ENCODE measurements at places on chromosomes 3 and 15.

GRCh38 chr15:83039206-83039605, 27.8 kb upstream of the C15orf40 start:
- DNase-seq, result no peak

GRCh38 chr15:34055868-34056595, 17.0 kb upstream of the AVEN start:
- DNase-seq, result no peak

DNA sequence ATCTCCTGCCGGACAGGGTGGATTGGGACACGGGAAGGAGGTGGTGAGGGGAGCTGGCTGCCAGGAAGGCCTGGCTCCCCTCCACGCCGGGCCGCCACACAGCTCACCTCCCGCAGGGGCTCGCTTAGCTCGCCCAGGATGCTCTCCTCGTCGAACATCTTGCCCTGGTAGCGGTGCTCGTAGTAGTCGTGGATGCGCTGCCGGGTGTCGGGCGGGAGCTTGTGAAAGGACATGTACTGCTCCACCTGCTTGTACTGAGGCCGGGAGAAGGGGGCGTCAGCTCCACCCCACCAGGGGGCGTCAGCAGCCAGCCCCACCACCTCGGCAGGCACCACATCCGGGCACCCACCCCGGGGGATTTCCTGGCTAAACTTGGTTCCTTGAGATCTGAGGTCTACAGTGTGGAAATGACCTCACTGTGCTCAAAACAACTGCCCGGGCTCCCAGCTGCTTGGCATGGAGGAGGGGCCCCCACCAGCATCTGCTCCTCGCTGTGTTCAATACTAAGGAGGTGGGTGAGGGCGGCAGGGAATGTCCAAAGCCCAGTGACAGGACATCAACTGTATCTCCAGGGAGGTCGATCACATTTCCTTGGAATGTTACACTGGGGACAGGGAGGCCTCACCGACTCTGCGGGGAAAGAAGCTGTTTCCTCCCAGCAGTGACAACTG, 43.4 kb downstream of the HCN4 start:
- no peak for DNase-seq

- DNase-seq, result peak; percentile 35
Observed at GRCh38 chr3:132228923-132229322, 88.3 kb upstream of the ACP3 start.

GRCh38 chr3:50536471-50537180, 30.9 kb downstream of the C3orf18 start:
- DNase-seq, result no peak

- DNase-seq, result peak; percentile 98
Observed at GRCh38 chr3:120908030-120908794, at the start of gene STXBP5L. TSS of gene STXBP5L (plus strand) at chr3:120908205. CDS start at chr3:120909579, 1,374 bp downstream.

DNA sequence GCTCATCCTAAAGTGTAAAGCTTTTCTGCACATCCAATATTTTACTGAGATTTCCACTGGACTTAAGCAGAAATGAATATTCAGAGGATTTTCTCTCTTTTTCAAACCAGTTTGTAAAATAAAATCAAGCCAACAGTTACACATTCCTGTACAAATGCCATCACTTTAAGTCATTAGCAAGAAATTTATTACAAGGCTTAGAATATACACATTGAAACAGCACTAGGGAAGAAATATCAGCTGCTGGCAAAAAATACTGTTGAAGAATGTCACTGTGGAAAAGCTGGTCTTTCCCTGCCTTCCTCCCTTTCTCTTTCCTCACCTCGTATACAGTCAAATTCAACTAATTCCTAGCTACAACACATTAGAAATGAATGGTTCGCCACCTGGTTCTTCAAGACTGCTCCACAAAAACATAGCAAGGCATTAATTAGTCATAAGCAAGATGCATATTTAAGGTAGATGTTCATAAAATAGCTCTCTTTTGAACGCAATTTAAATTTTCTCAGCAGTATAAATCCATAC, 21.3 kb downstream of the PLOD2 start:
- no peak for DNase-seq

- DNase-seq, result no peak
Observed at GRCh38 chr3:130870423-130870822, 23.5 kb upstream of the ATP2C1 start.

- DNase-seq, result no peak
Observed at GRCh38 chr3:130900959-130901358, 7.1 kb downstream of the ATP2C1 start.

DNA sequence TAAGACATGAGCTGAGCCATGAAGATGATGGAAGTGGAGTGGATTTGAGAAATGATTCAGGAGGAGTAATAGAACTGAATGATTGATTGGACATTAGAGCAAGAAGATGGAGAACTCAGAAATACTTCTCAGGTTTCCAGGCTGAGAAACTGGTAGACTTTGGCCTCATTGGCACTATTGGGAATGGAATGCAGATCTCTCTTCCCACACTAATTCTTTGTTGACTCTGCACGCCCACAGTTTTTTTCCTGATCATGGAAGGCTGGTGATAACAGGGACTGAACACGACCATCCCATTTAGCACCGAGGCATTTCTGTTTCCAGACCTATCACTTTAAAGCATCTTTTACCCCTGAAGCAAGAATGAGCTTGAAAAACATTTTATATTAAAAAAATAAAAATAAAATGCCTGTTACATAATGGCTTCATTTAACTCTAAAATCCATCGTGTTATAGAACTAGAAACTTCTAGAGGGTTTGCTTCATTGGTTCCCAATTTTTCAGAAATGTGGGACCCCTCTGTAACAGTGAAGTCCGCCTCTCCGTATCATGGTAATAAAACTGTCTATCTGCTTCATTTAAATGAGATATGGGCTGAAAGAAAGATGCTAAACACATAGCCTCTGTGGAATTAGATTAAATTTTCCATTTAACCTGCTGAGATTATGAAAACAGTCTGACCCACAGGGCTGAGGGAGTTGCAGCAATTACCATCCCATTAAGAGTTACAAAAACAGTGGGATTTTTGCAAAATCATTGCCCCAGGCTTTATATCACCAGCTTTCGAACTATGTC, 562.0 kb upstream of the CFAP20DC start:
- DNase-seq, result no peak
